Activated CD4-positive, alpha-beta T cell treated with anti-CD3 and anti-CD28 coated beads for 24 hours (primary cell): ENCODE measurements at places on chromosomes 12 and 14.

DNA sequence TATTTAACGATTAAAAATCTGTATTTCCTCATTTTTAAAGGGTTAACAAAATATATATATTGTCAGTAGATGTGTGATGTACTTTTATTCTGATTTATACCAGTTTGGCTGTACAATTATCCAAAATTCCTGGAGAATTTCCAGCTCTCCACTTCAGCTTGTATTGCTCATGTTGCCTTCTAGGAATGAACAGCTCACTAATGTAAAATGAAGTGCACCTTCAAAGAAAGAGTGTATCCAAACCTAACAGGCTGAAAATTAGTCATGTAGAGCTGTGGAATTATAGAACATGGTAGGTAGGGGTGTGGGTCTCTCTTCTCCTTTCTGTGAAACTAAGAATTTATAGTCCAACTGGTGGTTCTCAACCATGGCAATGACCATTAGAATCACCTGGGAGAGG, 362.0 kb downstream of the ETNK1 start:
- no peak for DNase-seq

DNA sequence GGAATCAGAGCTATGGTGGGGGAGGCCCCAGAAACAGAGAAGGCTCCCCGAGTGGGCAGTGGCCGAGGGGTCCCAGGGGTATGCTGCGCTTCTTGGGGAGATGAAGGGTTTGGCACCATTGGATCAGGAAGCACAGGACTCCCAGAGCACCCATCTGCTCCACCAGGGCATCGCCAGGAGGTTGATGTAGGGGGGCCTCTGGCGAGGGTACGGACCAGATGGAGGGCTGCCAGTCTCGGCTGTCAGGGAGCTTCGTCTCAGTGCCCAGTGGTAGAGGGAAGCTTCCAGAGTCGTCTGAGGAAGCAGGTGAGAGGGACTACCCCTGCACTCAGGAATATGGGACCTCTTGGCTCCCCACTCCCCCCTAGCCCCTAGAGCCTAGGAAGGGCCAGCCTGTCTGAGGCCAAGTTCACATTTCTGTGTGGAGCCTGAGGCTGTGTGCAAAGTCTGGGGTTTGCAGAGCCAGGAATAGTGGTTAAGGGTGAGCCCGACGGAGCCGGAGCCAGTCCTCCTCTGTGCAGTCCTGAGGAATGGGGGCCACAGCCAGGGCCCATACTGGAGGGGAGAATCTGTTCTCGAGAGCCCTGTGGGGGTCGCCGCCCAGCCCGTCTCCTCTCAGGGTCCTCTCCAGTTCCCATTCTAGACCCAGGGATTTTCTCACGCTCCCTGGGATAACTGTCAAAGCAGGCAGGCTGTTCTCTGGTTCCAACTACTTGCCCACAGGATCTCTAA, 10.2 kb downstream of the SLC48A1 start:
- no peak for DNase-seq

GRCh38 chr12:52690351-52691075, 10.3 kb upstream of the KRT1 start:
- no peak for DNase-seq

- DNase-seq, result no peak
Observed at GRCh38 chr14:61196792-61197191, 84.3 kb downstream of the TMEM30B start.

- no peak for DNase-seq
Observed at GRCh38 chr14:50230401-50230700, 1.0 kb downstream of the SOS2 start.

DNA sequence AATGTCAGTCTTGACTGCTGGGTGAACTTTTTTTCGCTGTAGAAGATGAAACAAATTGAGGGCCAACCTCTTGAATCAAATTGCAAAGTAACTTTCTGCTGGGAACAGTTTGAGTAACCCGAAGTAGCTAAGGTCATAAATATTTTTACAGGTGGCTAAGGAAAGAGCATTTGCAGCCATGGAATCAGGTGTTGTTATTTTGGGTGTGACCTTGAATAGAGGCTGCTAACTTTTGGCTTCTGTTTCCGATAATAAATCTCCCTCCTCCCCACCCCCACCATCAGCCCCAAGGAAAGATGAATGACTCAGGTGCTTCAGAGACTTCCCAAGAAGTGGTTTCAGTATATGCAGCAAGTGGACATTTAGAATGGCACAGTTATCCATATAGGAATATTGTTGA, 571.7 kb downstream of the DIO2 start:
- DNase-seq, result no peak

DNA sequence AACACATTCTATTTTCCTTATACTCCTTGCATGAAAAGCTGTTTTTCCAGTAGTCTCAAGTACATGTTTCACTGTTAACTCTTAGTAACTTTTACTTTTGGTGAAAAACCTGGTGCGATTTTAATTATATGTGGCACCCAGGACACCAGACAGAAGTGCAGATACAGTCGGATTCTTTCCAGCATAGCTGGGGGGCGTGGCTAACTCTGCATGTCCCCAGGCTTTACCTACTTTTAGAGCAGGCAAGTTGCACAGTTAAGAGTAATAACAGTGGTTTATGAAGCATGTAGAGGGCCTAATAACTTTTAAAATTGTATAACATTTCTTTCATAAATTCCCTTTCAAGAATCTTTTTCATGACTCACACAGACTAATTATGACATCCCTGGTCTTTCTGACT, 70.7 kb downstream of the HSD17B6 start:
- DNase-seq, result no peak
